ENCODE measurements at places on chromosomes 11 and 22.

GRCh38 chr11:77019976-77020595 lies 14.1 kb upstream of the B3GNT6 start:
- DNase-seq = no peak

DNA sequence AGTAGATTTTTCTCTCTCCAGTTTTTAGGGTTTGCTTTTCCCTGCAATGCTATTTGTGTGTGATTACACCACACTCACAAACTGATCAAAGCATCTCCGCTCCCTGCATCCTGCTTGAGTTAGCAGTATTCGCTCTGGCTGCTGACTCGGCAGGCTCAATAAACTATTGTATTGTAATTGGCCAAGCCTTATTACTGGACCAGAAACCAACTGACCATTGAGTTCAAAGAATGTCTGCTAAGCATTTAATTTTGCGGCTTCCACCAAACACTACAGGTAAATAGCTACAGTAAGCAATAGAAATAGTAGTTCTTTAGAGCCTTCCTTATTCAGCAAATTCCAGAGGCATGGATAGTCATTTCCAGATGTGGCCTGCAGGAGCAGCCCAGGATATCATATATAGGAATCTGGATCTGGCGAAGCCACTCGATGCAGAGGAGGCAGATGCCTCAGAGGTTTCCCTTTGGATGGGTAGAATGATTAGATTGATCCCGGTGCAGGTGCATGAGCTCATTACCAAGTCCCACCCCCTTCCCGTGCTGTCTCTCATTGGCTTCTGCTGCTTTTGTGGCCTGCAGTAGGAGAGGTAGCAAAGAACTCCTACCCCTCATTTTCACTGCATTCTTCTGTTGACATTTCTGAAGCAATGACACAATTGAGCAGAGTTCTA lies 77.3 kb downstream of the COMMD9 start:
- no peak for DNase-seq

GRCh38 chr11:66856496-66857233 lies at the start of gene LRFN4:
TSS of gene LRFN4 (plus strand) at chr11:66857064. CDS start at chr11:66857745, 681 bp downstream.
- no peak for DNase-seq

- DNase-seq = no peak
These were observed 42.1 kb downstream of the PAMR1 start for GRCh38 chr11:35483131-35483820.

DNA sequence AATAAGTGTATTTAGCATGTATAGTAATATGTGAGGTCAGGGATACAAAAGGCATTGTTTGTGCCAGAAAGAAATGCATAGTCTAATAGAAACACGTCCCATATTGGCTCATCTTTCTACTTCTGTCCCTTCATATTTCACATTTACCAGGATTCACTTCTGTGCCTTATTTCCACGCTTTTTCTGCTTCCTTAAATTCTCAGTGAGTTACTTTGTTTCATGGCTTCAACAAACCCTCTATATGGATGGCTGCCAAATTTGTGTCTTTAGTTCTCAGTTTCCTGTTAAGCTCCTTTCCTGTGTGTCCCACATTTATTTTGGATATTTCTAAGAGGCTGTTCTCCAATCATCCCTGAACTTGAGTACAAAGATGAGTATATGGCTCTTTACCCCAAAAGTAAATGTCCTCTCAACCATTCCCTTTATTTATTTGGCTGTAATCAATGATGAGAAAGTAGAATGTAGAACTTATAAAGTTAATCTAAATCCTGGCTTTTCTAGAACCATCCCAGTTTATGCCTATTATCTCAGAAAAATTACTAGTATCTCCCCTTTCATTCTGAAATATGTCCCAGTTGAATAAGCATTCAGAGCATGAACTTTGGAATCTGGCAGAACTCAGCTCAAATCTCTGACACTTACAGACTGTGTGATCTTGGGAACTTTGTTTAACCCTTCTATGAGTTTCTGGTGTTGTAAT lies 23.5 kb downstream of the OR8B12 start:
- no peak for DNase-seq

DNA sequence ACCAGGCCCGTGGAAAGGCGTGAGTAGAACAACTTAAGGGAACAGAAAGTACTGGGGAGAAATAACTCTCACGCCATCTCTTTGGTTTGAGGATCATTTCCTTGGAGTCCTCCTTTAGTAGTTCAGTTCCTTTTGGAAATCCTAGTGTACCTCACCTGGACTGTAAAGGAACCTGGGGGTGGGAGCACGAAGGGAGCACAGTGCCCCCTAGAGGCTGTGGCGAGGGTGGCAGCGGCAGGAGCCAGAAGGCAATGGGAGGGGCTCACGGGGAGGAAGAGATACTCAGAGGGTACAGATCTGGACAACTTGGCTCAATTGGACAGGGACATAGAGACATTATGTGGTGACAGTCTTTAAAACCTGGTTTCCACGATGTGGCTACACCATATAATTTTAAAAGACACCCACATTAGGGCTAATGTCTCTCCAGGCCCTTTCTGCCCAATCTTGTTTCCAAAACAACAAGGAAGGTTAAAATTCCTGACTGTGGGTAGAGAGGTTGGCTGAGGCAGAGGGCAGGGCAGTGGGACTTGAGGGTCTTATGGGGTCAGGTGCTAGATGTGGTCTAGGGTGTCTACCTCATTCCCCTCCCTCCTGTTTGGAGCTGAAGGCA lies 87.0 kb downstream of the CSNK2A3 start:
- peak; percentile 74 for DNase-seq

GRCh38 chr22:25062386-25063085 lies 110.0 kb downstream of the KIAA1671 start:
- DNase-seq = peak; percentile 84

GRCh38 chr11:46978005-46978491 lies 41.5 kb downstream of the CSTPP1 start:
- DNase-seq = no peak

DNA sequence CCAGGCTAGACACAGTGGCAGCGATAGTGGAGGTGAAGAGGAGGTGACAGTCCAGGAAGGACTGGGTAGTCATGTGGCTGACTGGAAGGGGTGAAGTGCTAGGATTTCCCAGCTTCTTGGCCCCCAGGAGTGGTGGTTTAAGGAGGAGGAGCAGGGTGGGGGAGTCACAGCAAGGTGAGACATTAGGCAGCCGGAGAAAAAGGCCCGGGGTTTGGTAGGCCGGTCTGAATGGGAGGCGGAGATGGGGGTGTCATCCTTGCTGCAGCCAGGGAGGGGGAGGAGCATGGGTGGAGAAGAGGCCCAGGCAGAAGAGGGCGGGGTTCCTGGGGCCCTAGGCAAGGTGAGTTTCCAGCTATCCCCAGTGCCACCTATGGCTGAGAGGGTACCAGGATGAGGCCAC lies 6.1 kb downstream of the SIPA1 start:
- DNase-seq = peak; percentile 54

- no peak for DNase-seq
These were observed 18.0 kb upstream of the E2F8 start for GRCh38 chr11:19258641-19259230.

DNA sequence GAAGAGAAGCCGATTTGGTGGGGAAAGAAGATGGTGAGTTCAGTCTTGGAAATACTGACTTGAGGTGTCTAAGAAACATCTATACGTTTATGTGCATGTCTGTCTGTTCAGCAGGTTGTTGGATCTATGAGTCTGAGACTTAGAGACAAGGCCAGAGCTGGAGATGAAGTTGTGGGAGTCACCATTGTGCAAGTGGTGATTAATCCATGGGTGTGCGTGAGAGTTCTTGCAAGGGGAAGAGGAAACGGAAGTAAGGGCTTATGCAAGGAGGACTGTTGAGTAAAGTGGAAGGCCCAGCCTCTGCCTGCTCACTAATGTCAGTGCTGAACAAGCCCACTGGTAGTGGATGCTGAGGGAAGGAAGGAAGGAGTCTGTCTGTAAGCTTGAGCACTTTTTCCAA lies 9.7 kb downstream of the TMEM45B start:
- DNase-seq = no peak

GRCh38 chr22:43147821-43148220 lies 3.5 kb upstream of the TSPO start:
- no peak for DNase-seq

DNA sequence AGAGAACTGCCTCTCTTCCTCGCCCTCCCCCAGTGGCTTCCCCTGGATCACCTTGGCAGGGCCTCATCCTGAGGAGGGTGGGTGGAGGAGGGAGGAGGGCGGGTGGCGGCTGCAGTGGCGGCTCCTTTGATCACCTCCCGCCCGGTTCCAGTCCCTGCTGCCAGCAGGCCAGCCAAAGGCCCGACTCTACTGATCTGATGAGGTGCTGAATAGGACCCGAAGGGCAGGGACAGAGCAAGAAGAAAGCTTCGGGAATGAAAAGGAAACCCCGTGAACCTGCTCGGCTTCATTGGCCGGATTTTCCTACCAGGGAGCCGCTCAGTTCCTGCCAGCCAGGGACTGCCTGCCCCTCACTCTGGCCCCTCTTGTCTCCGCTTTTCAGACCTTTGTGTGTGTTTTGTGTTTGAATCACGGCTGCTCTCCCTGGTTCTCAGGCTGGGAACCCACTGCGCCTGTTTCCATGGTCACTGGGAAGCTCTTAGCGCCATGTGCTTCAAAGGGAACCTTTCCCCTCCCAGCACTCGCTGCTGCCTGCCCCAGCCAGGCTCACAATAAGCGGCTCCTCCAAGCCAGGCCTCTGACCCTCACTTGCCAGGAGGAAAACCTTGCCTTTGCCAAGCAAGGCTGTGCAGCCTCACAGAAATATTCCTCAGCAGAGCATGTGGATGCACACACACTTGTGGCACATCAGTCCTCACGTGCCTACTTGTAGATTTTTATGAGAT lies 56.8 kb downstream of the C22orf31 start:
- peak; percentile 4 for DNase-seq

DNA sequence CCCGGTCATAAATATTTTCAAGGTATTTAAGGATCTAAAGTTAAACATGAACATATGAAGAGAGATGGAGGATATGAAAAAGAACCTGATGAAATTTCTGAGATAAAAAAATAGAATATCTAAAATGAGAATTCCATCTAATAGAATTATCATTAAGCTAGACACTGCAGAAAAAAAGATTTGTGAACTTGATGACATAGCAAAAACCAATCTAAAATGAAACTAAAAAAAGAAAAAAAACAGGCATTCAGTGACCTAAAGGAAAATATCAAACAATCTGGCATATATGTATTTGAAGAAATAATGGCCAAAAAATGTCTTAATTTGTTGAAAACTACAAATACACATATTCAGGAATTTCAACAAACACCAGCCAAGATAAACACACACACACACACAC lies 81.6 kb upstream of the ZC3H12C start:
- no peak for DNase-seq

DNA sequence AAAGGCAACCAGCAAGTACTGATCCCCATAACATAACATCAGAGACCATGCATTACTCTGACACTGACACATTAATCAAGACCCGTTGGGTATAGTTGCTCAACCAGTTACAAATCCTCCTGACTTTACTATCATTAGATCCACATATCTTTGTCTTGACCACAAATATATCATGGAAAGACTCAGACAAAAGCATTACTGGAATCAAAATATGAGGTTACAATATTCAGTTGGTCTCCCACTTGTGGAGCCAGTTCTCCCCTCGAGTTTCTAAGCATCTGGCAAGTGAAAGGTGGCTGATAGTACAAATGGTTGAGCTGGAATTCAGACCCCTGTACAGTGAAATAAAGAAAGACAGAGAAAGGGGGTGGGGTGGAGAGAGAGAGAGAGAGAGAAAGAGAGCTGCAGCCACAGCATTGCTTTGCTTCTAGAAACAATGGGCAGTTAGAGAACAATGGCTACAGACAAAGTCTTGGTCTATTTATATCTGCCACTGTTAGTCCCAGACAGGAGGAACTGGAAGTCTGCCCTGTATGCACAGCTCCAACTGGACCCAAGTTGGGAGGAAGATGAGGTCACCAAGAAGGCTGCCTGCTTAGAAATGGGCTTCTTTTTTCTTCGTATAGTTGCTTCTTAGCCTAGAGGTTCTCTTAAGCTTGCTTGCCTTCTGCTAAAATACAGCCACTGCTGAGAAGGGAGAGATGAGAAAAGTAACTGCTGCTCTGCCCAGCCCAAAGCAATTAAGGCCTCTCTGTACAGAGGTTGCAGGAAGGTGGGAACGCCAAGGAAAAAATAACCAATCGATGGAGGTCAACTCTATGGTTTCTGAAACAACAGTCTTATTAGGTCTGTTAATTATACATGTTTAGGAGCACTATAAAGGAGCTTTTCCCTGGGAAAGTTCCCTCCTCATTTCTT lies 85.5 kb downstream of the ETS1 start:
- no peak for DNase-seq

- no peak for DNase-seq
These were observed 233.4 kb downstream of the ST3GAL4 start for GRCh38 chr11:126588630-126589491.

DNA sequence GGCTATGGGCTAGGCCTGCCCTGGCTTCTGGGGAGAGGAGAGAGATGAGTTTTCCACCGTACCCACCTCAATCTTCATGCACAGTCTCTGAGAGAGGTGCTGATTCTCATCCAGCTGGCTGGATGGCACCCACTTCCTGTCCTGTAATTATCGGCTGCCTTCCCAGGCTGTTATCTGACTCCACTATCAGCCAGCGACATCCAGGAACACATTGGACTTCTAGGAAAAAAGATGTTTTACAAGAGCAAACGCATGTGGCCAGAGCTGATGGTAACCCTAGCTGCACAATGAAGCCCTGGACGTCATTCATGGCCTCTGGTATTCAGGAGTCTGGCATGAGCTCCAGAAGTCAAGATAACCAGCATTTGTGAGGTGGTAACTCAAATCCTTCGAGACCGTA lies 137.4 kb downstream of the EHF start:
- no peak for DNase-seq

Measured in activated CD8-positive, alpha-beta T cell treated with anti-CD3 and anti-CD28 coated beads for 36 hours (primary cell).